Lower leg skin (tissue), 4 donors: ENCODE measurements at places on chromosomes 3 and 15. TPM values are rescaled to one million over a fixed set of nuclear protein-coding genes. Genes with fewer than 3 reads are reported as not detected.

GRCh38 chr15:63708126-63708772 lies 111.1 kb downstream of the FBXL22 start:
- no peak for DNase-seq

DNA sequence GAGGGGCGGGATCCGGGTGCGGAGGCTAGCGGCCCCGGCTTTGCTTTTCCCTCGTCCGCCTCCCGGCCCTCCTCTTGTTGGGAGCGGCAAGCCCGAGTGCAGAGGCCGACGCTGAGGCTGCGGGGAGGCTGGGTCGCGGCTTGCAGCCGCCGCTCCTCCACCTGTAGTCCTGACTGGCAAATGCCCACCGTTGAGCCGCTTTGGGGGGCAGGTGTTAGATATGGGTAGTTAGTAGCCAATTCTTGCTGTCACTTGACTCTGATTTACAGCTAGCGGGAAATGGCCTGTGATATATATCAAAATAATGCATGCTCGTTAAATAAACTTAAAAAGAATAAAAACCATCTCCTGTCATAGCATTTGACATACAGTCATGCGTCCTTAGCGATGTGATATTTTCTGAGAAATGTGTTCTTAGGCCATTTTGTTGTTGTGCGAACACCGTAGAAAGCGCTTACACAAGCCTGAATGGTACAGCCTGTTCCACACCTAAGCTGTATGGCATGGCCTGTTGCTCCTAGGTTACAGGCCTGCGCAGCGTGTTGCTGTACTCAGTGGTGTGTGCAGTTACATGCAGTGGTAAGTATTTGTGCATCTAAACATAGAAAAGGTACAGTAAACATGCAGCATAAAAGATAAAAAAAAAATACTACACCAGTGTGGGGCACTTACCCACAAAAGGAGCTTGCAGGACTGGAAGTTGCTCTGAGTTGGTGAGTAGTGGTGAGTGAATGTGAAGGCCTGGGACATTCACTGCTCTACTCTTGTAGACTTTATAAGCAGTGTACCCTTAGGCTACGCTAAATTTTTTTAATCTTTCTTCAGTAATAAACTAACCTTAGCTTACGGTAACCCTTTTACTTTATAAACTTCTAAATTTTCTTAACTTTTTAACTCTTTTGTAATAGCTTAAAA lies 873 bp downstream of the CAPN7 start:
- DNase-seq: no peak

DNA sequence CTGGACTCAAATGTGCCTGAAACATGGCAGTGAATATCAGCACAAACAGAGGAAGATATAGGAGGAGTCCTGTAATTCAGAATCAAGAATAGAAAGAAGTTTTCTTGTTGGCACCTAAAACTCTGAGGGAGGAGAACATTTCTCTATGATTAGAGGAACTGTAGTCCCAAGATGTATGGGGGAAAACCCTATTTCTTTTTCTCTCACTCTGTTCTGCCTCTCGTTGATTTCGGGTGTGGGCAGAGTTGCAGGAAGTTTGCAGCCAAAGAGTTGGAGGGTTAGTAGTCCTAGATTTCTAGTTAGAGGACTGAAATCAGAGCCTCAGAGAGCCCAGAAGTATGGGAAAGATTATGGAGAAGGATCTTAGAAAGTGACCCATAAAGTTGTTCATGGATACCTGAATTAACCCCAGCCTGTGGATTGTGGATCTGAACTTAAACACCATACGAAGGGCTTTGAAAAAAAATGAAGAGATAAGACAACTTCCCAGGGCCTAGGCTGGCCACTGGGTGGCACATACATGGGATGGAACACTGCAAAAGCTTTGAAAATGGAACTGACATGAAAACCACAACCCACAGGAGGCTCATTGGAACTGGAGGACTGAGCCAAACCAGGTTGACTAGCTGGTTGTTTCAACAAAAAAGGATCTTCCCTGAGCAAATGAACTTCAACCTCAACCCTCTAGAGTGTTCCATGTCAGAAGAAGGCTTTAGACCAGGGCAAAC lies 34.6 kb downstream of the FMN1 start:
- DNase-seq: no peak

DNA sequence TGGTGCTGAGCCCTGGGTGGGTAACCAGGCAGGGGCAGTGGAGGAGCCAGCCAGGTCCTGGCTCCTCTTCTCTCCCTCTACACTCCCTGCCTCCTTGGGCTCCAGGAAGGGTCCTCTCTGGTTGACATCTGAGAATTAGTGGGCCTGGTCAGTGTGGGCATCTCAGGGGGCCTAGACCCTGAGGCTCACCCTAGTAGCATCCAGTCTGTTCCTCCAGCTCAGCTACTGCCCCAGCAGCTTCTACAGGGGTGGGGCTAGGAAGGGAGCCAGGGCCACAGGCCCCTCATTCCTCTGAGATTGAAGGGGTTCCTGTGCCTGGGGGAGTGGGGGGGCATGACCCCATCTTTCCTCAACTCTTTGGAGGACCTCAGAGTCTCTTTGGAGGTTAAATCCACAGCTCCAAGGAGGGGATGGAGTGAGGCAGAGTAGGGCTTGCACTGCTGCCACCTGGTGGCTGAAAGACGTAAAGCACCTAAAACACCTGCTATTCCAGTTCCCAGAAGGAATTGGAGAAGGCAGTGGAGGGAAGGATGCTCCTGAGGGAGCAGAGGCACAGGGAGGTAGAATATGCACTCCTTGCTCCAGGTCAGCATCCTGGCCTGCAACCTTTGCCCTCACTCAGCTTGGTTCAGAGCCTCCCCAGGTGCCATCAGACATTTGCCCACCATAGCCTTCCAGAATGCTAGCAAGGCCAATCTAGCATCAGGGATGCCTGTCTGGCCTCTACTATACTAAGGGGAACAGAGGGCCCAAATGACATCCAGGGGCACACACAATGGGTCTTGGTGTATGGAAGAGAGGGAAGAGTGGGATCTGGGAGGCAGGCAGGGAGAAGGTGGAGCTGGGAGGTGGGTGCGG lies 25.1 kb downstream of the C3orf18 start:
- peak; percentile 63 for DNase-seq

GRCh38 chr3:60954048-60954447 lies 297.2 kb downstream of the FHIT start:
- no peak for DNase-seq

AADACL2 gene
- total RNA-seq: 59.1 TPM
